Activated CD8-positive, alpha-beta memory T cell treated with anti-CD3 and anti-CD28 coated beads for 24 hours (primary cell): ENCODE measurements at places on chromosomes 1 and 21.

DNA sequence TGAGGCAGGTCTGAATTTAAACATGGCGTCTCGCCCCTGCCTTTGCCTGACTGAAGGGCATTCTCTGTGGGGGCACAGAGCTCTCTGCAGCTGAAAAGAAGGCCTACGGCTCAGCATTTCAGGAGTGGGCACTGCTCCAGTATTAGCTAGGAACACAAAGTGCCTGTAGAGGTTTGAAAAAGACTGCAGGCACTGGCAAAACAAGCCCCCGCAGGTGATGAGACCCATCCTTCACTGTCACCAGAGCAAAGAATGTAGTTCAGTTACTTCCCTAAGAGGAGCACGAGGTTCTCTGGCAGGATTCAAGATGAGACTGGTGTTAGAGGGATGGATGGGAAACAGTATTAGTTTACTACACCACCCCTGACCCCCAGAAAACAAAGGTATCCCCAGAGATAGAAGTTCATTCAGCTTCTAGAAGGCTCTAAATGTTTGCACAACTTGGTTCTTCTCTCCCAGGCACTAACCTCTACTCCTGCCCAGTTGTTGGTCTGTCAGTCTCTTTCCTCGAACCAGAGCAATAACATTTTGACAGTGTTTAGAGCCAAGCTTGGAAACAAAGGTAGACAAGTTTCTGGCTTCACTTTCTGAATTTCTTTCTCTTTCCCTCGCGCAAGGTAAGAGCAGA lies 101.9 kb upstream of the KCNE2 start:
- DNase-seq: no peak

GRCh38 chr1:207789792-207790787 lies 38.2 kb downstream of the CD46 start:
- DNase-seq: no peak

DNA sequence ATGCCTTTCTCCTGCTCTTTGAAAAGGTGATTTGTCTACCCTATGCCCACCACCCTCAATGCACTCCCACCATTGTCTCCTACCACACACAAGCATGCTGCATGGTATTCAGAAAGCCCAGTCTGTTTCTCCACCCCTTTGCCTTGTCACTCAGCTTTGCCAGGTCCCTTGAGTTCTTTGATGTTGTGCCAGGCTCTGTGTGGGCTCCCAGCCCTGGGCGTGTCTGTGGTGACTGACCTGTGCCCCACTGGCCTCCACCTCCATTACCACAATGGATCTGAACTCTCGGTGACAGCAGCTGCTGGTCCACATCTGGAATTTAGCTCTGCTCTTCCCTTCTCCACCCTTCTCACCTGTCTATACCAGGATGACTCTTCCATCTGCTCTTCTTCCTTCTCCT lies 34.9 kb downstream of the ATP2B4 start:
- no peak for DNase-seq

GRCh38 chr1:86616871-86617270 lies 70.0 kb downstream of the CLCA4 start:
- no peak for DNase-seq

GRCh38 chr21:31337996-31338907 lies 5.8 kb downstream of the TIAM1 start:
- DNase-seq: peak; percentile 47

DNA sequence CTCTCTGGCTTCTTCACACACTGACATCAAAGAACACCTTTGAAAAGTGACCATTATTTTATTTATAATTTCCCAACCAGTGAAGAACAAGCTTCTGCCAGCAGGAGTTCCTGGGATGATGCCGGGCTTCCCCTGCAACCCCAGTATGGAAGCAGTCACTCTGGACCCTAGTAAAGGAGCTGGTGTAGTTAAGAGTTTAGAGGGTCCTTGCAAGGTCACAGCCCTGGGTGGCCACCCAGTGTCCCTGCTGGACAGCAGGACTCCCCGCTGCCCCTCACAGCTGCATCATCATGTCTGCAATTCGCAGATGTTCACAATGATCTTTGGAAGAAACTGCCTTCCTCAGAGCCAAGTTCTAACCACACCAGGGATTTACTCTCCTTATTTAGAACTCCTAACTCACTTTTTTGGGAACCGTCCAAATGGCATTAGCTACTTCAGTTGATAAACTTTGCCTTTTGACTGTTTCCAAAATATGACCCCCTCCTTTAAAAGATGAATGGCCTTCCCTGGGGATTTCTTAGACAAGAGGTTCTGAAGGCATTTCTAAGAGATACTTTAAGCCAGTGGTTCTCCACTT lies 90.6 kb downstream of the HIVEP3 start:
- no peak for DNase-seq

- DNase-seq: no peak
Measured at GRCh38 chr1:165564561-165564960, 20.8 kb downstream of the LRRC52 start.

GRCh38 chr21:42923553-42924432 lies 1.6 kb downstream of the ERVH48-1 start:
- peak; percentile 79 for DNase-seq

DNA sequence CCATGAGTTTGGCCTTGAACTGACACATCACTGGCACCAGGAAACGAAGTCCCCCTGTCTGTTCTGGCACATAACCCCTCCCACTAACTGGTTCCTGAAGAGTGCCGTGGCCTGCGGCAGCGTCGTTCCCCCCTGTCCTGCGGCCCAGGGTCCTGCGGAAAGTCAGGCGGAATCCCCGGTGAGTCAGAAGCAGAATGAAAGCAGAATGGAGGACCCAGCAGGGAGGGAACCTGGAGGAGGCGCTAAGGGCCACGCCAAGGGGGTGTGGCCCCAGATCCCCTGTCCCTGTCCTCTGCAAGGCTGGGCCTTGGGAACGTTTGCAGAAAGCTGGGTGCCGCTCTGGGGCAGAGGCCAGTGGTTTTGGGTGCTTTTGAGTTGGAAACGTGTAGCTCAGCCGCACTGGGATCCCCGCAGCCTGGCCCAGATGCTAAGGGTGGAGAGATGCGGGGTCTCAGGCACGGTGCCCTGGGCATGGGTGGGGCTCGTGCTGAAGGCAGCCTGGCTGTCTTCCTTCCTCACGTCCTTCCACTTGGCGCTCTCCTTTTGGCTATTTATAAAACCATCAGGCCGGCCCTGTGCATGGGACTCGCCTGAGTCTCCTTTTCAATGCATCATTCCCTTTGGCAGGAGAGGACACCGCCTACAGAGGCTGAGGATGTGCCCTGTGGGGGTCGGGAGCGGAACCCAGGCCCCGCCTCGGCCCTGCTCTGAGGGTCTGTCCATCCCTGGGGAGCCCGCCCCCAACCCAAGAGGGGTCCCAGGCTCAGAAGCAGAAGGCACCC lies 36.2 kb downstream of the TP73 start:
- DNase-seq: no peak

GRCh38 chr1:157147906-157148700 lies 9.9 kb upstream of the ETV3 start:
- no peak for DNase-seq

DNA sequence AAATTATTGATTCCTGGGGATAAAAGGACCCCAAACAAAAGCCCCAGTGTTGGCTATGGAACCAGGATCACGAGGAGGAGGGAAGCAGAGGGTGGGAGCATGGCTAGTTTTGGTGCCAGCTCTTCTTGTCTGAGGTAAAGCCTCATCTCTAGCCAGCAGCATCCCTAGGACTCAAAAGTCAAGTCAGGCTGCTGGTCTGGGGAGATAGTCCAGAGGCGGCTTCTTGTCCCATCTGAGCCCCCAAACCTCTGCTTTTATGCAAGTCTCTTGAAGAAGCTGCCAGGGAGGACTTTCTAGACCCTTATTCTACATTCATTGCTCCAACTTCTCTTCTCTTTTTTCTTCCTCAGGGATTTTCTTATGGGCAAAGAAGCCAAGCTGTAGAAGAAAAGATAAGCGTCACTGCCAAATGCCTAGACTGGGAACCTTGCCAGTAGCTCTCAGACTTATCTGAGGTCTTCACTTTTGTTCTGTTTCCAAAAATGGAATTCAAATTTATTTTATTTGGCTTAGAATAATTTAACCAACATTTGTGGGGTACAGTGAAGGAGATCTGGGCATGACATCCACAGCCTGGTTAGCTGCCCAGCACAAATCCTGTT lies 6.9 kb upstream of the ANKRD35 start:
- DNase-seq: no peak

GRCh38 chr1:220813013-220813412 lies 26.3 kb downstream of the MTARC1 start:
- DNase-seq: no peak

DNA sequence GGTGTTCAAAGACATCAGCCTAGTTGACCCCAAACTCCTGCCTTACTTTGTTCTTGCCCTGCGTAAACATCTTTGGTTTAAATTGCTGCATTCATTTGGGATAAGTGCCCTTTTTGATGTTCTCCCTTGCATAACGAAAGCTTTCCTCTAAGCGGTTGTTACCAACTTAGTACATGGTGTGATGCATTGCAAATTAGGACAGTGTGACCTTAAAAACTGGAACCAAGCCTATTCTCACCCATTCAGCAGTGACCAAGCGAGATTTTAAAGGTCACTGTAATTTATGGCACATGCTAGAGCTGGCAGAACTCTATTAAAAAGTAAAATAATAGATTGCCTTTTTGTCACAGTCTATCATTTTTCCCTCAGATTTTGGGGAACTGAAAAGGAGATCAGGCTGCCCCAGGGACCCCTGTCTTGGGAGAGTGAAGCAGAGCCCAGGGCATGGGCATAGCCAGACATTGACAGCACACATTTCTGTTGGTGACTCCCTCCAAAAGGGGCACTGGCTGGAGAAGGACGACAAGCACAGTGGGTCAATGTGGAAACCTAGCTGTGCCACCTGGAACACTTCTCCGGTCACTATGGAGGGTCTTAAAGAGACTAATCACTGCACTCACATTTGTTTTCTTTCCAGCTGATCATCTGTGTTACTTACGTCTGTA lies 63.9 kb downstream of the KCNK1 start:
- no peak for DNase-seq

GRCh38 chr1:45340816-45341466 lies 701 bp upstream of the MUTYH start:
- no peak for DNase-seq

GRCh38 chr1:248872752-248873408 lies 14.0 kb upstream of the ZNF692 start:
- peak; percentile 85 for DNase-seq

GRCh38 chr1:30149226-30149625 lies 574.2 kb downstream of the MATN1 start:
- DNase-seq: no peak

GRCh38 chr1:94037392-94038229 lies 83.3 kb downstream of the ABCA4 start:
- no peak for DNase-seq

GRCh38 chr1:15799004-15799867 lies 8.2 kb downstream of the UQCRHL start:
- no peak for DNase-seq

- no peak for DNase-seq
Measured at GRCh38 chr21:32475162-32475812, 62.8 kb downstream of the EVA1C start.

DNA sequence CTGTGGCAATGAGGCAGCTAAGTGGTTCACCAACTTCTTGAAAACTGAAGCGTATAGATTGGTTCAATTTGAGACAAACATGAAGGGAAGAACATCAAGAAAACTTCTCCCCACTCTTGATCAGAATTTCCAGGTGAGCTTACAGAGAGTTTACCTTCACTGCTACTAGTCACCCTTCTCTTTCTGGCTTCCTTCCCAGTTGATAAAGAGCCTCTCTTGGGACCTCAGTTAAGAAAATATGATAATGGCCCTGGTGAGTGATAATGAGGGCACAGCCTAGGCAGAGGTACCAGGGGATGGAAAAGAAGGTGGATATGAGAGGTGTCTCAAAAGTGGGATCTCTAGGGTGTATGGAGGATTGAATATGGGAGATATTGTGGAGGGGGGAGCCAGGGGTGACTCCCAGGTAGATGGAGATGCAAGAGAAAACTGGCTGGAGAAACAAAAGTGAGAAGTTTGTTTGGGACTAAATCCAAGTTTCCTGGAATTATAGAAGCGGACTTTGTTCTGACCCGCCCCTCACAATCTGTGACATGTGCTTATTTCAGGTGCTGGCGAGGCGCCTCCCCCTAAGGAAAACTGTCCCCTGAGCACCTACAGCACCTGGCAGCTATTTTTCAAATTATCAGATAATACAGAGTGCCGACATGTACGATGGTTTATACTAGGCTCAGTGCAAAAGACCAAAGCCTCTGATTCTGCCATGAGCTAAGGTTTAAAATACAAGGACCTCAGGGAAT lies 13.7 kb downstream of the MTARC2 start:
- no peak for DNase-seq

DNA sequence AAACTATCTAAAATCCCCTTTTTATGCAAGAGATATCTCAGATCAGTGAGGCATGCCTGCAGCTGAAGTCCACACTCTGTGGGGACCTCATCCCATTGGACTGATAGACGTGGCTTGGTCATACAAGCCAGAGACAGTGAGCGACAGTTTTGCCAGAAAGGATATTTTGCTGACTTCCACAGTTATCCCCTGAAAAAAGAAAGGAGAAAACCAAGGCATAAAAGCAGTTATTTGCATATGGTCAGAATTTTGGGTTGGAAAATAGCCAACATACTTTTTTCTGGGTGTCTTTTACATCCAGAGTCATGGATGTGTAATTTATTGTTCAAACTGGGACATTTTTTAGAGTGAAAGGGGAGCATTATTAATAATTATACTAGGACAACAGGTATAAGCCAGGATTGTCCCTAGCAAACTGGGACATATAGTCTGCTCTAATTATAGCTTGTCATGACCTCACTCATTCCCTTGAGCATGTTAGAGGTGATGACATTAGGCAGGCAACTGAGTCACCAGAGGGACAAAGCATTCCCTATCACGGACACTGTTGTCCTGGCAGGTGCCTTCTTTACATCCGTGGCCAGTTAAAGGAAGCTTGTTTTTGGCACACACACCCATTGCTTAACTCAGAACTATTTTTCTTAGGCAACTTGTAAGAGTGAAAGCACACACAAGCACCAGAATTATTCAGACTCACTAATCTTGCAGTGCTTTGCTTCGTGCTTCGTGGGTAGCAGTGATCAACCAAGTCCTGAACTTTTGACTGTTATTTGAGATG lies 65.5 kb downstream of the PRRX1 start:
- DNase-seq: no peak

GRCh38 chr1:232940262-232940661 lies 10.1 kb upstream of the NTPCR start:
- no peak for DNase-seq
